ENCODE measurements at places on chromosomes 13 and 19. TPM values are rescaled to one million over a fixed set of nuclear protein-coding genes. Genes with fewer than 3 reads are reported as not detected.

- no peak overlapping the region for H3K4me3 ChIP-seq
- peaks cover 54% of the 10 kb centered on the region for H3K36me3 ChIP-seq
- DNase-seq, result no peak
Measured at GRCh38 chr19:46351241-46352041, 4.6 kb downstream of the PPP5C start.

DNA sequence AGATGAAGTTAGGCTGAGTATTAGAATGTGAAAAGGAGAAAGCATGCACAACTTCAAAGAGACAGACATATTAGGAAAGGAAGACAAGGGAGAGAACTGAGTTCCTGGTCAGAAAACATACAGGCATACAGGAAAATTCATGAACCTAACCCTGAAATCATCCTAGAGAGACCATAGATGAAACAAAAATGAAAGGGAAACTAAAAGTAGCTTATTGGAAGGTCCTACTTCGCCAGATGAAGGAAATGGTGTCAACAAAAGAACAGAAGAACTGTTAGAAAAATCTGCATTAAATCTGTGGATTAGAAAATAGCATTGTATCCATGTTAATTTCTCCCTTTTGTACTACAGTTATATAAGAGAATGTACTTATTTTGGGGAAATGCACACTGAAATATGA is 169.0 kb upstream of the UFM1 start:
- H3K4me3 ChIP-seq, result no peak overlapping the region
- H3K27ac ChIP-seq, result no peak overlapping the region
- H3K27me3 ChIP-seq, result no peaks in the 10 kb centered on the region
- no peaks in the 10 kb centered on the region for H3K4me1 ChIP-seq
- H3K36me3 ChIP-seq, result no peaks in the 10 kb centered on the region

DNA sequence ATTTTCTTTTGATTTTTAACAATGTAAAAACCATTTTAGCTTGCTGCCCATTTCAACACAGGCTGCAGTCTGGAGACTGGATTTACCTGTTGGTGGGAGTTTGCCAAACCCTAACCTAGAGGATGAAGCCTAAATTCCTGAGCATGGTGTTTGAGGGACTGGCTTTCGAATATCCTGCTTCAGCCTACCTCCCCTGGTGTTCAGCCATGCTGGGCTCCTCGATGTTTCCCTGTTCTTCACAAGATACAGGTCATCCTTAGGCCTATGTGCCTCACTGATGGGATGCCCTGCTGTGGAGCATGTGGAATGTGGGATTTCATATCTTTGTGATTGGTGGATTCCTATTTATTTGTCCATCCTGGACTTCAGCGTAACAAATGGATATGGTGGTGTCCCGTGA is 20.4 kb upstream of the ERCC5 start:
- H3K36me3 ChIP-seq, result peaks cover 14% of the 10 kb centered on the region
- no peak overlapping the region for H3K4me3 ChIP-seq
- H3K27me3 ChIP-seq, result no peaks in the 10 kb centered on the region
- H3K27ac ChIP-seq, result peak overlapping the region; percentile 6
- peak; percentile 29 for DNase-seq

The SUGP1 gene
- 99.7 TPM for total RNA-seq

DNA sequence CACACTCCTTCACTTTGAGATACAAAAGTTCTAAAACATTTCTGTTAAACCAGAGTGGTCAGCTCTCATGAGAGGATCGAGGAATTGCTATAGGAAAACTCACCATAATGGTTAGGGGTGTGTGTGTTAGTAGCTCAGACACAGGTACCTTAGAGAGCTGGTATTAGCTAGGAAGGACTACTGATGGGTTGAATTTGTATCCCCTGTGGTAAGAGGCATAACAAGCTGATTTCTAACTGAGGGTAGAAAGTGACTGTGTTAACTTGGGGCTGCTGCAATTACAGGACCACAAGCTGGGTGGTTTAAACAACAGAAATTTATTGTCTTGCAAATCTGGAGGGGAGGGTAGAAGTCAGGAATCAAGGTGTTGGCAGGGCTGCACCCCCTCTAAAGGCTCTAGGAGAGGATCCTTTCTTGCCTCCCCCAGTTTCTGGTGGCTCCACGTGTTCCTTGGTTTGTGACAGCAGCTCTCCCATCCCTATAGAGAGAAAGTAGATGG is 17.4 kb downstream of the LEUTX start:
- no peaks in the 10 kb centered on the region for H3K36me3 ChIP-seq
- peak overlapping the region; percentile 56 for H3K4me3 ChIP-seq
- H3K4me1 ChIP-seq, result no peaks in the 10 kb centered on the region
- no peak overlapping the region for H3K27ac ChIP-seq
- no peaks in the 10 kb centered on the region for H3K27me3 ChIP-seq

DNA sequence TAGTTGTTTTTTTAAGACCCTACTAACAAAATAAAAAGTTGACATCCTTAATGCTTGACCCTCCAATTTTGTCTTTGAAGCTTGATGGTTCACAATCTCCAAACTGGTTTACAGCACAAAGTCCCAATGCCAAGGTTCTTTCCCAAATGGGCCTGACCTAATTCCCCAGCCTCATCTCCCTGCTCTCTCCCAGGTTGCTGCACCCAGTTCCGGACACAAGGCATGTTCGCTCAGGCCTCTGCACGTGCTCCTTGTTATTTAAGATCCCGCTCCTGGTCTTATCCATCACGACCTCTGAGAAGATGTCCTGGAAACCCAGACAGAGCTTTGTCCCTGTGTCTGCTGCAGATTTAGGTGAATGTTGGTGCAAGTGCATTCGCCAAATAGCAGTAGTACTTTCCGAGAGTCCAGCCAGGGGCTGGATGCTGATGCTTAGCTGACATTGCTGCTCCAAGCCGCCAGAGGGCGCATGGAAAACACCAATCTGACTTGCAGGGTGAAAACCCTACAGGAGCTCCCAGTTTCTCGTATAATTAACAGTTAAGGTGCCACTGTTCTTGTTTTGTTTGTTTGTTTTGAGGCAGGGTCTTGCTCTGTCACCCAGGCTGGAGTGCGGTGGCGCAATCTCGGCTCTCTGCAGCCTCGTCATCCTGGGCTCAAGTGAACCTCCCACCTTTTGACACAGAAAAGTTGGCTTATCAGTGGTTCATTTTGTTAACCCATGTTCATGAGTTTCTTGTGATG is 18.5 kb downstream of the LYPD3 start:
- H3K4me1 ChIP-seq, result no peaks in the 10 kb centered on the region
- no peaks in the 10 kb centered on the region for H3K36me3 ChIP-seq
- DNase-seq, result peak; percentile 86
- H3K27ac ChIP-seq, result no peak overlapping the region
- H3K27me3 ChIP-seq, result no peaks in the 10 kb centered on the region

DNA sequence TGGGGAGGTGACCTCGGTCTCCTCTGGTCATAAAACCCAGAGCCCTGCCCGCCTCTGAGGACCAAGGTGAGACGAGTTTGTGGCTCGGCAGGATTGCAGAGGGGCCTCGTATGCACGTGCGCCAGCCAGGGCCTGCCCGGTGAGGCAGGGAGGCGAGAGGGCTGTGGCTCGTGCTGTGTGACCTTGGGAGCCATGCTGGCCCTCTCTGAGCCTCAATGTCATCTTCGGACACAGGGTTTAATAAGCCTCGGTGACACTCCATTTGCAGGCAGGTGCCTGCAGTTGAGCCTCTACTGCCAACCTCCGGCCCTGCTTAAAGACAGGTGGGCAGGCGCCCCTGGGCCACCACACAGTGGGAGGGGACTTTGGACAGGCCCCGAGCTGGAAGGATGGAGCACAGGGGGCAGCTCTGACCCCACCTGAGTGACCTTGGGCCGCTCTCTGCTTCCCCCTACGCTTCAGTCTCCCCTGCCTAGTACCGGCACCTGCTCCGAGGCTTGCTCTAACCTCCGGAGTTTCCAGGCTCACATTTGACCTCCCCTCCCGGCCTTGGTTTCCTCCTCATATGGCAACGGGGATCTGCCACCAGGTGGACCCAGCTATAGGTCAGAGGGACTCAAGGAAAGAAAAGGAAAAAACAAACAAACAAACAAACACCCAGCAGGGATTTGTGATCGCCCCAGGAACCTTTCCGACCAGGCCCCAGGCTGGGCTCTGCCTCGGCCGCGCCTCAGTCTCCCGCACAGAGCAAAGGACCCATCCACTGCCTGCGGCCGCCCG is 3.1 kb downstream of the ZBTB7A start:
- DNase-seq, result peak; percentile 56
- peaks cover 6% of the 10 kb centered on the region for H3K27me3 ChIP-seq
- peak overlapping the region; percentile 73 for H3K4me3 ChIP-seq
- H3K27ac ChIP-seq, result no peak overlapping the region
- peaks cover 4% of the 10 kb centered on the region for H3K36me3 ChIP-seq

GRCh38 chr19:2922987-2923386 is 21.8 kb downstream of the ZNF77 start:
- DNase-seq, result peak; percentile 49
- H3K4me1 ChIP-seq, result no peaks in the 10 kb centered on the region
- H3K27ac ChIP-seq, result no peak overlapping the region
- no peak overlapping the region for H3K4me3 ChIP-seq

The GSX1 gene
- total RNA-seq, result not detected

GRCh38 chr13:40993987-40994386 is 25.1 kb downstream of the ELF1 start:
- DNase-seq, result peak; percentile 32
- peaks cover 9% of the 10 kb centered on the region for H3K36me3 ChIP-seq
- no peaks in the 10 kb centered on the region for H3K27me3 ChIP-seq
- H3K4me1 ChIP-seq, result no peaks in the 10 kb centered on the region
- H3K27ac ChIP-seq, result no peak overlapping the region

DNA sequence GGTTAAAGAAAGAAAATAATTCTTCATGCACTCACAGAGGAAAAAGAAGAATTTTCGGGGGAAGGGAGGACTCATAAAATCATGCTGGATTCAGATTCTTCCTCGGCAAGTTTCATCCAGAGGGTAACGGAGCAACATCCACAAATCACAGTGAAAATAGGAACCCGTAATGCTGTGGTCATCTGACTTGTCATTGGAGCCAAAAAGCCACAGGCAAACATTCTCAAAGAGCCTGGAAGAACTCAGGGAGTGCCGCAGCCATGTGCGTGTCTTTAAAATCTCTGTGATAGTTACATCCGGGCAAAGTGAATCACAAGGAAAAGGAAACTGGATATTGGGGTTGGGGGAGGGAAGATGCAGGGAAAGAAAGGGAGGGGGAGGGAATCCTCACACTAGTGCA is 33.0 kb upstream of the VSTM2B start:
- H3K4me1 ChIP-seq, result no peaks in the 10 kb centered on the region
- no peak overlapping the region for H3K27ac ChIP-seq
- H3K4me3 ChIP-seq, result peak overlapping the region; percentile 30
- H3K36me3 ChIP-seq, result no peaks in the 10 kb centered on the region

The PPP1R15A gene
- total RNA-seq, result 17.2 TPM
